ENCODE measurements at places on chromosomes 5 and 9. TPM values are rescaled to one million over a fixed set of nuclear protein-coding genes. Genes with fewer than 3 reads are reported as not detected.

SEMA5A gene
- total RNA-seq = 15.3 TPM

SLC24A2 gene
- total RNA-seq = 0.16 TPM

DNAI1 gene
- 1.8 TPM for total RNA-seq

FGFR4 gene
- total RNA-seq = 4.8 TPM

PCDHA9 gene
- total RNA-seq = 1.1 TPM

SMAD5 gene
- 70.0 TPM for total RNA-seq

FAXDC2 gene
- 3.6 TPM for total RNA-seq

SIT1 gene
- not detected for total RNA-seq

HNRNPH1 gene
- 349 TPM for total RNA-seq

AUH gene
- 9.8 TPM for total RNA-seq

ELAVL2 gene
- 22.2 TPM for total RNA-seq

DNA sequence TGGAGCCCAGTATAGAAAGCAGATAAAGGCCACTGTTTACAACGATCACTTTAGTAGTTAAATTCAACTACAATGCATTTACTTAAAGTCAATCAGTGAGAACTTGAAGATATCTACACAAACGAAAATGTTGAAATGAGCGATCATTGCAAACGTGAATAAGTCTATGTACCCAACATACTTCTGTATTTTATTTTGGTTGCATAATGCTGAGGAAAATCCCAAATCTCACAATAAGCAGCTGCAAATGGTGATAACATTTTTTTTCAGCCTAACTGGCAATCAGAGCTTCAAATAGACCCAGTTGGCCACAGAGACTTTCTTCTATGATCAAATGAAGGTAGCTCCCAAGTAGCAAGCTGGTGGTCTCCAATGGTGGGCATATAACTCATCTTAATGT, 32.1 kb downstream of the PDGFRB start:
- no peaks in the 10 kb centered on the region for H3K27me3 ChIP-seq
- DNase-seq = no peak
- peaks cover 34% of the 10 kb centered on the region for H3K36me3 ChIP-seq
- no peak overlapping the region for H3K27ac ChIP-seq
- H3K4me3 ChIP-seq = no peak overlapping the region
- H3K4me1 ChIP-seq = no peaks in the 10 kb centered on the region

DNA sequence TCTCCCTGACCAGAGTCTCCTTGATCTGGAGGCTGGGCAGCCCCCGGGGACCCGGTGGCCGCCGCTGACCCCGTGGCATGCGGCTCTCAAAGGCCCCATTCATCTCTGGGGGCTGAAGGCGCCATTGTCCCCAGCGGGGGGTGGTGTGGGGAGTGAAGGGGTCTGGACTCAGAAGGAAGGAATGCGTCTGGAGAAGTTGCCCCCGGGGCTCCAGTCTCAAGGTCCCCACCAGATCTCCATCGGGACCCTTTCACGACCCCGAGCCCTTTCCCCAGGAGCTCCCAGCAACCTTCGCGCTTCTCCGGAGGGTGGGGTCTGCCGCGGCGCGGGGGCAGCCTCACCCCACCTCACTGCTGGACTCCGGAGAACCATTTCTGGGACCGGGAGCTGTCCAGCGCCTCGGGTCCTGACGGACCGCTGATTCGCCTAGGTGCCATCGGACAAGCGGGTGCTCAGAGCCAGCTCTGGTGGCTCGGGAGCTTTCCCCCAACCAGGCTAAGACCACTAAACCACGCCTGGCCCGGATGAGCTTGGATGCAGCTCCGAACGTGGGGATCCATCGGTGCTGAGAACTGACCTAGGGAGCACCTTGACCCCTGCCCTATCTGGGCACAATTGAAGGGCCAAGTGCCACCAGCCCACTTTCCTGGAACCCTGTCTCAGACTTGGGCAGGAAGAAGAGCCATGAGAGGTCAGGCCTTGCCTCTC, 5.1 kb upstream of the PCDH1 start:
- peaks cover 55% of the 10 kb centered on the region for H3K27me3 ChIP-seq
- peaks cover 8% of the 10 kb centered on the region for H3K4me1 ChIP-seq
- no peaks in the 10 kb centered on the region for H3K36me3 ChIP-seq
- H3K27ac ChIP-seq = no peak overlapping the region
- no peak for DNase-seq

- DNase-seq = peak; percentile 55
- no peak overlapping the region for H3K27ac ChIP-seq
- H3K27me3 ChIP-seq = no peaks in the 10 kb centered on the region
- H3K36me3 ChIP-seq = no peaks in the 10 kb centered on the region
- no peak overlapping the region for H3K4me3 ChIP-seq
Measured at GRCh38 chr5:143135832-143136551, 267.5 kb downstream of the NR3C1 start.

DNA sequence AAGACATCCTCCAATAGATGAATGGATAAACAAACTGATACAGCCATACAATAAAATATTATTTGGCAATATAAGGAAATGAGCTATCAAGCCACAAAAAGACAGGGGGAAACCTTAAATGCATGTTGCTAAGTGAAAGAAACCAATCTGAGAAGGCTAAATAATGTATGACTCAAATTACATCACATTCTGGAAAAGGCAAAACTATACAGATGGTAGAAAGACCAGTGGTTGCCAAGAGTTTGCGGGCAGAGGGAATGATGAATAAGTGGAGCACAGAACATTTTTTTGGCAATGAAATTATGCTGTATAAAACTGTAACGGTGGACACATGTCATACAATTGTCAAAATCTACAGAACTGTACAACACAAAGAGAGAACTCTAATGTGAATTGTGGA, 63.3 kb downstream of the CSF2 start:
- no peaks in the 10 kb centered on the region for H3K36me3 ChIP-seq
- H3K4me3 ChIP-seq = no peak overlapping the region
- no peaks in the 10 kb centered on the region for H3K27me3 ChIP-seq
- peak; percentile 92 for DNase-seq
- H3K27ac ChIP-seq = no peak overlapping the region

DNA sequence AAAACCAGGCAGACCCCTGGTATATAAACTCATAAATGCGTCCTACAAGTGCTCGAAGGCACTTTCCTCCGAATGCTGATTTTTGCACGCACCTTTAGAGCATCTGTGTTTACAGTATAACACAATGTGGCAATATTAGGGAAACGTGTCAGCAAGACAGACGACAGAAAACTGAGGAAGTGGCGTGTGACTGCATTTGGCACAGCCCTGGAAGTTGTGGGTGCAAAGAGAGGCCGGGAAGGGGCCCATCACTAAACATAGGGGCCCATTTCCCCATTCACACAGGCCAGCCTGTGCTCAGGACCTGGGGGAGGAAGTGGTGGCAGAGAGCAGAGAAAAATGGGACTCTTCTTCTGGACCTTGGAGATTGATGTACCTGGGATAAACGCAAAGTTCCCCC, 48.2 kb downstream of the RASGEF1C start:
- H3K27ac ChIP-seq = no peak overlapping the region
- no peak for DNase-seq
- no peaks in the 10 kb centered on the region for H3K36me3 ChIP-seq
- no peaks in the 10 kb centered on the region for H3K4me1 ChIP-seq

- DNase-seq = no peak
Measured at GRCh38 chr5:36111238-36111637, 40.4 kb downstream of the LMBRD2 start.

GRCh38 chr5:45179686-45180085, 370.9 kb downstream of the MRPS30 start:
- no peaks in the 10 kb centered on the region for H3K4me1 ChIP-seq
- no peaks in the 10 kb centered on the region for H3K27me3 ChIP-seq
- no peak for DNase-seq
- no peak overlapping the region for H3K4me3 ChIP-seq
- H3K27ac ChIP-seq = no peak overlapping the region

- no peaks in the 10 kb centered on the region for H3K27me3 ChIP-seq
- peaks cover 2% of the 10 kb centered on the region for H3K4me1 ChIP-seq
- peaks cover 5% of the 10 kb centered on the region for H3K36me3 ChIP-seq
- H3K27ac ChIP-seq = no peak overlapping the region
Measured at GRCh38 chr5:78007233-78007632, 231.1 kb upstream of the TBCA start.

- DNase-seq = no peak
- H3K27me3 ChIP-seq = peaks cover 3% of the 10 kb centered on the region
- no peak overlapping the region for H3K4me3 ChIP-seq
- H3K4me1 ChIP-seq = peaks cover 12% of the 10 kb centered on the region
- H3K36me3 ChIP-seq = no peaks in the 10 kb centered on the region
- no peak overlapping the region for H3K27ac ChIP-seq
Measured at GRCh38 chr9:89657295-89657694, 52.5 kb downstream of the GADD45G start.

DNA sequence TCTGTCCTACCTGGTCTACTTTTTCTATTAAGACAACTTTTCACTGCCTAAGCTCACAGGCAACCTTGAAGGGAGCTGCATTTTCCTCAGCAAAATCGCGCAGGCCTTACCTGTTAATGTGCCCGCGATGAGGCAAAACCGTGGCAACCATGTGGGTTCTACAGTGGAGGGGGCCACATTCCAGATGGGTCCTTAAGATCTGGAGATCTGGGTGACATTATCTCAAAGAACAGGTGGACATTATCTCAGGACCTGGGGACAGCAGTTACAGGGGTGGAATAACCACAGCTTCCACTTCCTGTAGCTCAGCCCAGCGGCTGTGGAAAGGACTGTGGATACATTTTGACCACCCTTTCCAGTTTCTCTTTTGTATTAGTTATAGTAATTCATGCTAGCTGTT, 112.8 kb upstream of the PTCH1 start:
- H3K36me3 ChIP-seq = no peaks in the 10 kb centered on the region
- DNase-seq = no peak
- H3K27me3 ChIP-seq = peaks cover 5% of the 10 kb centered on the region
- no peak overlapping the region for H3K4me3 ChIP-seq
- no peak overlapping the region for H3K27ac ChIP-seq

GRCh38 chr5:56683733-56684132, 131.6 kb upstream of the MAP3K1 start:
- H3K27me3 ChIP-seq = no peaks in the 10 kb centered on the region
- no peak overlapping the region for H3K4me3 ChIP-seq
- no peak for DNase-seq
- peaks cover 5% of the 10 kb centered on the region for H3K4me1 ChIP-seq
- H3K27ac ChIP-seq = no peak overlapping the region
- no peaks in the 10 kb centered on the region for H3K36me3 ChIP-seq

- no peaks in the 10 kb centered on the region for H3K27me3 ChIP-seq
- H3K4me3 ChIP-seq = no peak overlapping the region
- no peak overlapping the region for H3K27ac ChIP-seq
- H3K4me1 ChIP-seq = peaks cover 10% of the 10 kb centered on the region
Measured at GRCh38 chr5:77172713-77173328, 37.7 kb upstream of the PDE8B start.

DNA sequence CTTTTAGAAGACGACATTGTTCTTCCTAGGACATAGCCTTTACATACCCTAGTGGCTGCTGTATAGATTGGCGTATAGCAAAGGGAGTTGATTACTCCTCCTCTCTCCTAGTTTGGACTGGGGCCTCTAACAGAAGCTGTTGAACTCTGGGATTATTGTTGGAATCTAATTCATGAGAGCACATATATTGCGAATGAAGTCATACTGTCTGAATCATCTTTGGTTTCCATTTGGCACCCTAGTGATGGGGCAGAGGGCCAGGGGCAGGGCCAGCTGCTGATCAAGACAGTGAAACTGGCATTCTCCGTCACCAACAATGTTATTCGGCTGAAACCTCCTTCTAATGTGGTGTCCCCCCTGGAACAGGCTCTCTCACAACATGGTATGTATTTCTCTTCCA, 40.3 kb downstream of the NUP188 start:
- peak overlapping the region; percentile 73 for H3K27ac ChIP-seq
- H3K27me3 ChIP-seq = no peaks in the 10 kb centered on the region
- H3K4me1 ChIP-seq = peaks cover 13% of the 10 kb centered on the region
- H3K36me3 ChIP-seq = peaks cover 53% of the 10 kb centered on the region

- H3K27me3 ChIP-seq = no peaks in the 10 kb centered on the region
- no peaks in the 10 kb centered on the region for H3K36me3 ChIP-seq
- no peak overlapping the region for H3K4me3 ChIP-seq
- DNase-seq = no peak
- H3K4me1 ChIP-seq = no peaks in the 10 kb centered on the region
Measured at GRCh38 chr9:93684806-93685543, 108.6 kb downstream of the PHF2 start.

DNA sequence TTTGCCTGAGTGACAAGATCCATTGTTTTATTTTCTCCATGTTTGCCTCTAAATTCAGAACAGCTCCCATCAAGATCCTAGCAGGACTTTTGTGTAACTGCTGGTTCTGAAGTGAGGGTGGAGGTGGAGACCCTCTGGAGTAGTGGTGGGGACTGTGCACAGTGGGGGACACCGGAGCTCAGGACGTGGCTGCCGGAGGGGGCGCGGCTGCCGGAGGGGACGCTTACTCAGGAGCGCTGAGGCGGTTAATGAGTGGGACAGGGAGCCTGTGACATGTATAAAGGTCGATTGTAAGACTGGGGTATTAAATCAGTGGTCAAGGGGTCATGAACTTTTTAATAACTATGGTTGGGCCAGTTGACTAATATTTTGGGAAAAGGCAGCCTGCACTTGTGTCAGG, 127.0 kb upstream of the CACNA1B start:
- H3K4me3 ChIP-seq = no peak overlapping the region
- no peaks in the 10 kb centered on the region for H3K27me3 ChIP-seq
- H3K4me1 ChIP-seq = peaks cover 4% of the 10 kb centered on the region
- H3K36me3 ChIP-seq = peaks cover under 1% of the 10 kb centered on the region
- DNase-seq = no peak

DNA sequence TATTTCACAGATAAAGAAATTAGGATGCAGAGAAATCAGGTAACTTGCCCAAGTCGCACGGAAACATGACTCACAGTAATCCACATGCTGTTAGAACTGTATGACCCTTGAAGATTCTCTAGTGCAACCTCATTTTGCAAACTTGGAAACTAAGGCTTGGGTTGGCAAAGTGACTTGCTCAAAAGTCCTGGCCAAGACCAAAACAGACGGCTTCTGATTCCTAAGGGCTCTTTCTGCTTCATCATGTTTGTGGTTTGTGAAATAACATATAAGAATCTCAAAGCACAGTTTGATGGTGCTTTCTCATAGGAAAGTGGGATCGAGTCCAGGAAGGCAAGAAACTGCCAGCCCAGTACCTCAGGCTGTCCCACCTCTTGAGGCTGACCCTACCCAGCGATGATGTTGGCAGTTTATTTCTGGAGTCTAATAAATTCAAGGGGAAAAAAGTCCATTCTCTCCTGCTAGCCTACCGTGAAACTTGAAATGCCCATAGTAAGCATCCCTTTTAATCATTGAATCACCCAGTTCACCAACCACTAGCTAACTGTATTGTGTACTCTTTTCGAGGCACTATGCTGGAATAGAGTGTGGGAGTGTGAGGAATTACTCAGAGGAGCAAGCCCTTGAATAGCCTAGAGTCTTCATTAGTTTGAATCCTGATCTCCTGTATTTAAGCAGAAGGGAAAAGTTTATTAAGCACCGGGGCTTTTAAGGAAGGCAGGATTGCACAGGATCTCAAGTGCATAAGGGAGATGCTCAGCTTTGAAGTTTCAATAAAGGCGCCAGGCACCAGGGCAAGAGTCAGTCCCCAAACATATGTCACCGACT, 14.1 kb downstream of the CAPSL start:
- H3K27me3 ChIP-seq = peaks cover 7% of the 10 kb centered on the region
- H3K4me3 ChIP-seq = no peak overlapping the region
- H3K27ac ChIP-seq = no peak overlapping the region
- DNase-seq = peak; percentile 86
